ENCODE measurements at places on chromosomes 12 and 14.
A peak's percentile ranks its signal among the peaks of the same experiment; 100 is the strongest.

DNA sequence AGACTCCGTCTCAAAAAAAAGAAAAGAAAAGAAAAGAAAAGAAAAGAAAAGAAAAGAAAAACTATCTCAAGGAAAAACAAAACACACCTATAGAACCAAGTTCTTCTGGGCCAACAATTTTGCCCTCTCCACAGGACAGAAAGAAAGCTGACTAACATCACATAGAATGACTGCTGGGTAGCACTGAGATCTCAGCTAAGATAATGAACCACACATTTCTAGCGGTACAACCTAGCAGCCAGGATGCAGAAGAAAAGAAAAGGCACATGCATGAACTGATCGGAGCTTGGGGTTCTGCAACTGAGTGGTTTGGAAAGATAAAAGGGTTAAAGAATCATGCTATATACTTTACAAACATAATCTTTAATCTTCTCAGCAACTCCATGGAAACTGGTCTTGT lies 19.5 kb downstream of the TMED10 start:
- no peak for DNase-seq

- DNase-seq, result no peak
Measured at GRCh38 chr12:108378926-108379325, 39.8 kb upstream of the CMKLR1 start.

GRCh38 chr12:17016116-17016864 lies 410.3 kb upstream of the LMO3 start:
- no peak for DNase-seq

DNA sequence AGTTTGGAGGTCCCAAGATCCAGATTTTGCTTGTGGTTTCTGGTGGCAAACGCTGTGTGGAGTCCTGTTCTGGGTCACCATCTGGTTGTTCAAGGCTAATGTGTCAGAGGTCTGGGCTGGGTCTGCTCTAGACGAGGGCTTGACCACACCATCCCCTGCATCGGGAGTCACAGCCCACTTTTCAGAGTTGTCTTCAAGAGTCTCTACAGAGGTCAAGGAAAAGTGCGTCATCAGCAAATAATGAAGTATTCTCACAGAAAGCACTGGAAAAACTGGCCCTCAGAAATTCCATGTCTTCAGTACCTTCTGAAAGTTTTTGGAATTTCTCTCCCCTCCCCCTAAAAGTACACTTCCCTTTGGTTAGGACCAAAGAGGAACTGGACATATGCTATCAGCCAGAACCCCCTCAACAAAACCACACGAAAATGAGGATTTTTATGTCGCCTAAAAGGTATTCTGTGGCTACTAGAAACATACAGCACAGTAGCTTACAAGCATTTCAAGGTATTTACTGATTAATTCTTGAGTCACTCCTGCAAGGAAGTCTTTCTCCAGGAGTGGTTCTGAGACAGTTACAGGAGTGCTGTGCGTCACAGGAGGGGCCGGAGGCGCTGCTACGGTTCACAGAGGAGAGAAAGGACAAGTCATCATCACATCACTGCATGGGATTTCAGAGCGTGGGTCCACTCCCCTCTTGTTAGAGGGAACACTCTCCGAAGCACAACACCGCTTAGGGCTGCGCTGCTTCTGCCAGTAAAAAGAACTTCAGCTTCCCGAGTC lies 35.4 kb downstream of the RAD52 start:
- DNase-seq, result no peak

DNA sequence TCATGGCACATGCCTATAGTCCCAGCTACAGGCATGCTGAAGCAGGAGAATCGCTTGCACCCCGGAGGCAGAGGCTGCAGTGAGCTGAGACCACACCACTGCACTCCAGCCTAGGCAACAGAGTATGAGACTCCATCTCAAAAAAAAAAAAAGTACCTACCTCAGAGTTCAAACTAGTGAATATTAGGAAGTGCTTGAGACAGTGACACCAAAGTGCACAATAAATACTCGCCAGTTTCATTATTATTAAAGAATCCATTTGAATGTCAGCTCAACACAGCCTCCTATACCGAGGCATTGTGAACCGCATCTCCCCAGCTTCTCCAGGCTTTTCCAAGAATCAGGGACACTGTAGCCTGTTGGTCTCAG lies 5.0 kb downstream of the GAPDH start:
- DNase-seq, result no peak

DNA sequence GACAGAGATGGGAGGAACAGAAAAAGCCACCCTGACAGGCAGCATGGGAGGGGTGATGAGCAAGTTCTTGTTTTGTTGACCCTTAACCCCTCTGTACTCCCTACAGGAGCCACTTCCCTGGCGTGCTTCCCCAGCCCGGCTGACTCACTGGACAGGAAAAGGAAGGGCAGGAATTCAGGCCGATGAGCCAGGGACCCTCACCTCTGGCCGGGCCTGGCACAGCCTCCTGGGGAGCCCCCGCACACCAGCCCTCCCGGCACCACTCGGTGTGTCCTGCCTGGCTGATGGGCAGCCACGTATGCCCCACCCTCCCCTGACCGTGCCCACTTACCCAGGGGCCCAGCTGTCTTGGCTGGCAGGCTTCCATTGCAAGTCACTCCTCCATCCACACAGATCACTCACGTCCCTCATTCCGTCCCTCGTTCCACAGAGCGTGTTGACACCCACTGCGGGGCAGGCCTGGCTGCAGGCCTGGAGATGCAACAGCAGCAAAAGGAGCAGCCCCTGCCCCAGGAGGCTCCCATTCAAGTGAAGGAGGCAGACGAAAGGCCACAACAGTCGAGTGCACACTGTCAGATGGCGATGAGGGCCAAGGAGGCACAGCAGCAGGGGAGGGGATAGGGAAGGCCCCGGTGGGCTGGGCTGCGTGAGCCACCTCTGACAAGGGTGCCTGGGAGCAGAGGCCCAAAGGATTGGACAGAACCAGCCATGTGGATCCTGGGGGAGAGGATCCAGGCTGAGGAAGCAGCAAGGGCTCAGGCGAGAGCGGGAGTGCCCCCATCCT lies 19.7 kb upstream of the CD9 start:
- DNase-seq, result no peak

DNA sequence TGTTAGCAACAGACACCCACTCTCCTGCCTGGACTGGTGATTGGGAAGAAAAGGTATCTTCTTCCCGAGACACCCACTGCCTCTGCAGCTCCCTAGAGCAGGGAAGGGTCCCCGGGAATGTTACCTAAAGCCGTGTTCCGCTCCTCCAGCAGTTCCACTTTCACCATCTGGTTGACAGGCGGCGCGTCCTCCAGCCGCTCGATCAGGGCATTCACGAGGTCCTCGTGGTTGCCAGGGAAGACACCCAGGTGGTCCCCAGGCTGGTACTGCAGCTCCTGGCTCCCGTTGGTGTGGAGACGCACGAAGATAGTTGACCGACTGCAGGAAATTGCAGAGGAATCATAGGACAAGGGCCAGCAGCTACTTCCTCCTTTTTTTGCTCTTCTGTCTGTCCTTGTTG lies 44.2 kb upstream of the FBXO21 start:
- no peak for DNase-seq

GRCh38 chr12:7433276-7433822 lies 10.6 kb downstream of the CD163L1 start:
- no peak for DNase-seq

GRCh38 chr14:31142455-31143087 lies 65.0 kb downstream of the HECTD1 start:
- no peak for DNase-seq

DNA sequence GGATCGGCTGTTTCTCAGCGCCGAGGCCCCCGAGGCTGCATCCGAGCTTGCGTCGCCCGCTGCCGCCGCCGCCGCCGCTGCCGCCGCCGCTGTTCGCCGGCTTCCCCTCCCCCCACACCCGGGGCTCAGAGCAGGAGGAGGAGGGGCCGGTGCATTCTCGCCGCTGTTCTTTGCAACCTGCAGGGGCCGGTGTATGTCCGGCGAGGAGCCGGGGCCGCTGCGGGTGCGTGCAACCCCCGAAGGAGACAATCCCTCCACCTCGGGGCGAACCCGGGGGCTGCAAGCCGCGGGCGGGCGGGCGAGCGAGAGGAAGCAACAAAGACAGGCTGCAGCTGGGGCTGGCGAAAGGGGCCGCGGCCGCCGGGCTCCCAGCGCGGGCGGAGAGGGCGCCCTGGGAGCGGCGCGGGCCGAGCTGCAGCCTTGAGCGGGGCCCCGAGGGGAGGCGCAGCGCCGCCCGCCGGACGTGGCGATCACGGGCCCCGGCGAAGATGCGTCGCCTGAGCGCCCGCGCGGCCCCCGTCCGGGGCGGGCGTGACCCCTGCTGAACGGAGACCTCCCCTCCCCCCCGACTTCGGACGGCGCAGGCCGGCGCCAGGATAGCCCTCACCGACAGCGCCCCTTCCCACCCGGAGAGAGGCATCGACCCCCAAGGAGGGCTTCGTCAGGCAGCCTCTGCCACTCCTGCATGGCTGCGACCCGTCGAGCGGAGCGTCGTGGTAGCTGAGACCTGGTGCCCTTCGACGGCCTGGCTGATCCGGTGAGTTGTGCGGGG lies 702 bp downstream of the FAM222A start:
- DNase-seq, result peak; percentile 32

GRCh38 chr12:57441846-57442427 lies 7.4 kb downstream of the INHBC start:
- DNase-seq, result no peak

- DNase-seq, result no peak
Measured at GRCh38 chr12:71749666-71750065, 5.0 kb upstream of the RAB21 start.
